Hypothalamus (tissue), 51 donors: ENCODE measurements at places on chromosomes 11 and 22.

DNA sequence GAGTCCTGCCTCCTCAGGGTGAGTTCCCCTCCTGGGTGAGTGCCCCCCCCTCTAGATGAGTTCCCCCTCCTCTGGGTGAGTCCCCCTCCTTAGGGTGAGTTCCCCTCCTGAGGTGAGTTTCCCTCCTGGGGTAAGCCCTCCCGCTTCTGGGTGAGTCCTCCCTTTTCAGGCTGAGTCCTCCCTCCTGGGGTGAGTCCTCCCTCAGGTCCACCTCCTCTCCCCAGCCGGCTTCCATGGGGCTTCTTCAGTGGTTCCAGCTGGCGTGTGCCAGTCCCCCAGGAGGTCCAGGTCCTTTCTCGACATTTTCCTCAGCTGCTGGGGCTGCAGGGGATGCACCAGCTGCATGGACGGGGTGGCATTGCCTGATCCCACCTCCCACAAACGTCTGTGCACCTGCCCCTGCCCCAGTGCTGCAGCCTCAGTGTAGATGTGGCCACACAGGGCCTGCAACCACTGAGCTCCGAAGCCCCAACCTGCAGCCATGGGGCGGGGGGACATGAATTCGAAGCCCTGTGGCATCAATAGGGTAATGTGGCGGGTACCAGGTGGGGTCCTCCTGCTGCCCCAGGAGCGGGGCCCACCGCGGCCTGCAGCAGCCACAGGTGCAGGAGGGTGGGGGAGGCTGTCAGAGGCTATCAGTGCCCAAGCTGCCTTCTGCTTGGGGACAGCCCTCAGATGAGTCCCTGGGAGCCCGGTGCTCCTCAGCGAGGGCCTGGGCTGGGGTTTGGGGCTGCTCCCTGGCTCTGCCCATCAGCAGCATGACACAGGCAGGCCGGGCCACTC lies 101.3 kb upstream of the FGF3 start:
- DNase-seq = no peak

- no peak for DNase-seq
Observed at GRCh38 chr22:29056472-29056871, 5.2 kb downstream of the C22orf31 start.

GRCh38 chr11:65879617-65880016 lies at the start of gene CTSW:
Gene CTSW (plus strand): TSS chr11:65879837. CDS start chr11:65879855, 18 bp downstream.
- DNase-seq = no peak

DNA sequence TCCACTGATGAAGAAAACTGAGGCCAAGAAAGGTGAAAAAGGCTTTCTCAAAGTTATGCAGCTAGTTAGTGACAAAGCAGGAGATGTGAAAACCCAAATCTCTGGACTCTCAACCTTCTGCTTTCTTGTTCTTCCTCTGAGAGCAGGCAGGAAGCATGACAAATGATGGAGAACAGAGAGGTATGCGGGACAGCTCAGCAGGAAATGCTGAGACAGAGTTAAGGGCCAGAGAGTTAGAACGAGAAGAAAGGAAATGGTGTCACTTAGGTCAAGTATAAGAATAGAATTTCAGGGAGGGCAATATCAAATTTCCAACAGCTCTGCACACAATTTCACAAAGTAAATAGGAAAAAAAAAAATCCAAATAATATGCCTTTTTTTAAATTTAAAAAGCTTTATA lies 67.6 kb upstream of the ARHGAP42 start:
- no peak for DNase-seq

DNA sequence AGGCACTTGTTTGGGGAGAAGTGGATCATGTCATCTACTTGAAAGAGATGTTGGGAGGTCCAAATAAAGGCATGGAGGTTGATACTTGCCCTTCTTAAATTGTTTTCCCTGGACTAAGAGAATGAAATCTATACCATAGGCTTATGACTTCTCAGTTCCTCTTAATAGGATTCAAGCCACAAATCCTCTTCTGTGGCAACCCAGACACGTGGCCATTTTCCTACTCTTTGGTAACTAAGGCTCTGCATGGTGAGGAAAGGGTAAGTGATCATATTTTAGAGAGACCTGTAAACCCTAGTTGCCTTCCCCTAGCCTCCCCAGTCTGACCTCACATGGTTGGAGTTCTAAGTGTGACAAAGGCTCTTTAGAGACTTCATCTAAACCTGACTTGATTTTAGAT lies 72.9 kb upstream of the CD44 start:
- no peak for DNase-seq
